DMS 273 treated with DMSO at 0.1 percent for 48 hours (cell line): ENCODE measurements at places on chromosomes 7 and 10.
A peak's percentile ranks its signal among the peaks of the same experiment; 100 is the strongest.

- DNase-seq: peak; percentile 7
Measured at GRCh38 chr7:19051767-19052375, 65.6 kb downstream of the TWIST1 start.

- DNase-seq: no peak
Measured at GRCh38 chr10:56068473-56069263, 292.4 kb downstream of the ZWINT start.

GRCh38 chr7:36607721-36608095 is 116.6 kb downstream of the AOAH start:
- no peak for DNase-seq

GRCh38 chr10:123888751-123889150 is 2.9 kb downstream of the CPXM2 start:
- DNase-seq: no peak

DNA sequence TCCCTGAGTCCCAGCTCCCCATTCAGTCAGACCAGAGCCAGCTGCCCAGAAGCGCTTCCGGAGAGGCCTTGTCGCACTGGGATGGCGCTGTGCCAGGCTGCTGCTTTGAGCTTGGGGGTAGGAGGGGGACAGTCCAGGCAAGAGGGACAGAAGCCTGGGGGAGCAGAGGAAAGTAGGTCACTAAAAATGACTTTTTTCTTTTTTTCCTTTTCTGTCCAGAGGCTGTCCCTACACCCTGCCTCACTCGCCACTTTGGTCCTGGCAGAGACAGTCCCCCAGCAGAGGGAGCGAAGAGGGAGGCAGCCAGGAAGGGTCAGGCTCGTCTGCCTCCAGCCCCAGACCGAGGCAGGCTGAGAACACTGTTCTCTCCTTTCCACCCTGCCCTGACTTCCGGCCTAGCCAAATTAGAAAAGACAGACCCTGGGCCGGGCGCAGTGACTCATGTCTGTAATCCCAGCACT is 15.8 kb upstream of the TRIM8 start:
- no peak for DNase-seq

DNA sequence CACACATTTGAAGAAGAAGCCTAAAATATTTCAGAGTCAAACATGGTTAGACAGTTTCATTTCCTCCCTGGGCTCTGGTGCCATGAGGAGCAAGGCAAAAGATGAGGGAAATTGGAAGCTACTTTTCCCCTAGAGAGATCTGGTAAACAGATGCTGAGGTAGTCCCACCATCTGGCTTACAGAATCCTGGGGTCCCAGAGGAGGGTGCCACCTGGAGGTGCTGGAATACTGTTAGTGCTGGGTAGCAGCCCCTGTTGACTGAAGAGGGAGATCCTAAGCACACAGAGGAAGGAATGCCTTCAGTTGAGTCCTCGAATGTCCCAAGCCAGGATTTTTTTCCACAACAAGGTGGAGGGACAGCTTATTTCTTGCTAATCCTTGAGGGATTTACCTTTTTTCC is 160.1 kb downstream of the FZD1 start:
- DNase-seq: peak; percentile 96

DNA sequence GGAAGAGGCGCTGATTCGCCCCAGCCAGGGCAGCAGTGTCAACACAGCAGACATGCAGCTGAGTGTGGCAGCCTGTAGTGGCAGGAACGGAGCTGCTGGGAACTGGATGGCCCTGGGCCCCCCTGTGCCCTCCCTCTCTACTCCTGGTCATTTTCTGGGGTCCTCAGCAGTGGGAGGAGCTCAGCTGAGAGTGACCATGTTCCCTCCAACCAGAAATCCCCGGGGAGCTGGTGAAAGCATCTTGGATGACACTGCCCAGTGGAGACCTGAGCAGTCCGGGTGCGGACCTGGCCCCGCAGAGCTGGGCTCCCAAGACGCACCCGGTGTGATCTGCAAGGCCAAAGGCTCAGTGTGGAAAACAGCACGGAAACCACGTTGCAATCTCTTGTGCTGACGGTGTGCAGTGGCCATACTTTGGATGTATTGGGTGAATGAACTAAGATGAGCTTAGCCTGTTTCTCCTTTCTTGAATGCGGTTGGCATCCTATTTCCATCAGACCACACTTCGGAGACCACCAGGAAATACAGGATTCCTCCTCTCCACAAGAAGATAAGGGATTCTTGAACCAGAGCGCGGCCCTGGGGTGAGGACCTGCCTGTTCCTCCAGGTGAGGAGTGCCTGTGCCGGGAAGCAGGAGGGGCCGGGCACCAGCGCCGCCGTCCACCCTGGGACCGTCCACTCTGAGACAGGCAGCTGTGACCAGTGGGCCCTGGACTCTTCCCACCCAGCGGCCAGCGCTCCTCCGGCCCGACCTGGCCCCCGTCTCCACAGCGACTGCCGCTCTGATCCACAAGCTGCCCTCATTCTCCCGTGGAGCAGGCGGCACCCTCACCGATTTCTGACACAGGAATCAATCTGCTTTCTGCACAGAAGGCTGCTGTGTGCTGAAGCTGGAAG is 93.5 kb upstream of the DIP2C start:
- DNase-seq: no peak

- no peak for DNase-seq
Measured at GRCh38 chr10:18282094-18282493, 141.9 kb downstream of the CACNB2 start.

- no peak for DNase-seq
Measured at GRCh38 chr7:2063563-2064260, 169.0 kb downstream of the MAD1L1 start.

- no peak for DNase-seq
Measured at GRCh38 chr7:113813471-113813870, 105.3 kb downstream of the PPP1R3A start.

- DNase-seq: no peak
Measured at GRCh38 chr10:126470991-126471390, 82.7 kb upstream of the ADAM12 start.

DNA sequence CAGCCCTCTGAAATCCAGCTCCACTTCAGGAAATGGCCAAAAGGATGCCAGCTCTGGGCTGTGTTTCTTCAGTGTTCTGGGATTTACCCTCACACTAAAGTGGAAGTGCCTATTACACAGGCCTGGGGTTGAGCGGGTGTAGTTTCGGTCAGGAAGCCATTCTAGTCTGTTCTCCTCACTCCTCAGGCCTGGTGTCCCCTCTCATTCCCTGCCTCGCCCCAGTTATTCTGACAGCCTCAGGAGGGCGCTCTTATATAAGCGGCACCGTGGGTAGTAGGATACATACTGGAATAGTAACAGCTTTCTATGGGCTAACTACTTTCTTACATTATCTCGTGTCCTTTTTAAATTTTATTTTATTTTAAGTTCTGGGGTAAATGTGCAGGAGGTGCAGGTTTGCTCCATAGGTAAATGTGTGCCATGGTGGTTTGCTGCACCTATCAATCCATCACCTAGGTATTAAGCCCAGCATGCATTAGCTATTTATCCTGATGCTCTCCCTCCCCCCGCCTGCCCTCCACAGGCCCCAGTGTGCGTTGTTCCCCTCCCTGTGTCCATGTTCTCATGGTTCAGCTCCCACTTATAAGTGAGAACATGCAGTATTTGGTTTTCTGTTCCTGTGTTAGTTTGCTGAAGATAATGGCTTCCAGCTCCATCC is 12.2 kb upstream of the LGI1 start:
- DNase-seq: no peak

- no peak for DNase-seq
Measured at GRCh38 chr10:21969326-21970287, 33.9 kb downstream of the DNAJC1 start.

DNA sequence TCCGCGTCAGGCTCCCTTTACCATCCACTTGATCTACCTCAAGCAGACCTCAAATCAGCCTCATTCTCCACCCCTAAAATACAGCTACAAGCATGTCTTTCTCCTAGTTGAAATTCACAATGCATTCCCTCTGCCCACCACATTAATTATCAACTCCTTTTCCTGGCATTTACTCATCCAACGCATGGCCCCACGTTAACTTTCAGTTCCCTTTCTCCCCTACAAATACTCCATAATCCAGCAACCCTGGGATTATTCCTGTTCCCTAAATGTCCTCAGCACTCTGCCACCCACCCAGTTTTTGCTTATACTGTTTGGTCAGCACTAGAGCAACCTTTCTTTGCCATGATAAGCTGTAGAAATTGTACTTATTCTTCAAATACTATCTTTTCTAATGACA is 5.7 kb upstream of the VIM start:
- DNase-seq: no peak

DNA sequence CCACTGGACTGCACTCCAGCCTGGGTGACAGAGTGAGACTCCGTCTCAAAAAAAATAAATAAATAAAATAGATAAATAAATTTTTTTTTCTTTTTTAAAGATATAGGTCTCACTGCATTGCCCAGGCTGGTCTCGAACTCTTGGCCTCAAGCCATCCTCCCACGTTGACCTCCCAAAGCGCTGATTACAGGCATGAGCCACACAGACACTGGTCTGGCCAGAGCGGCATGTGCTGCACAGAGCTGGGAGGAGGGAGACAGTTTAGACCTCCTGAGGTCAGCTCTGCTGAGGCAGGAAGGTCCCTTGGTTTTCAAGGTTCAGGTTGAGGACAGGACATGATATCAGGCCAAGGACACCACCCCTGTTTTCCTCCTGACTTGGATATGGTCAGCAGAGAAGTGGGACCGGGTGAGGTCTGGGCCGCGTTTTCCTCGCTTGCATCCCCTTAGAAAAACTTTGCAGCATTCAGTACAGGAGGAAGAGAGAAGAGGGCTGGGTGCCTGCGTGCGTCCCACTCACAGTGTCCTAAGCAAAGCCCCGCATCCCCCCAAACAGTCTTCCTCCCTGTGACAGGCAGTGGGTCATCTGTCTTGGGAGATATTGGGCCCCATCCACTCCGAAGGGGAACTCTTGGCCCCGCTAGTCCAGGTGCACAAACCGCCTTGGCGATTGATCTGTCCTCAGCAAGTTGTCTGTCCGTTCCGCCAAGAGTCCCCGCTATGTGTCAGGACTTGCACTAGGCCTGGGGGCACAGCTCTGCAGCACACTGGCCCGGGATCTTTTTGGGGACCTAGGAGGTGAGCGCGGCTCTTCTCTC is 56.1 kb downstream of the ZNF727 start:
- DNase-seq: no peak

DNA sequence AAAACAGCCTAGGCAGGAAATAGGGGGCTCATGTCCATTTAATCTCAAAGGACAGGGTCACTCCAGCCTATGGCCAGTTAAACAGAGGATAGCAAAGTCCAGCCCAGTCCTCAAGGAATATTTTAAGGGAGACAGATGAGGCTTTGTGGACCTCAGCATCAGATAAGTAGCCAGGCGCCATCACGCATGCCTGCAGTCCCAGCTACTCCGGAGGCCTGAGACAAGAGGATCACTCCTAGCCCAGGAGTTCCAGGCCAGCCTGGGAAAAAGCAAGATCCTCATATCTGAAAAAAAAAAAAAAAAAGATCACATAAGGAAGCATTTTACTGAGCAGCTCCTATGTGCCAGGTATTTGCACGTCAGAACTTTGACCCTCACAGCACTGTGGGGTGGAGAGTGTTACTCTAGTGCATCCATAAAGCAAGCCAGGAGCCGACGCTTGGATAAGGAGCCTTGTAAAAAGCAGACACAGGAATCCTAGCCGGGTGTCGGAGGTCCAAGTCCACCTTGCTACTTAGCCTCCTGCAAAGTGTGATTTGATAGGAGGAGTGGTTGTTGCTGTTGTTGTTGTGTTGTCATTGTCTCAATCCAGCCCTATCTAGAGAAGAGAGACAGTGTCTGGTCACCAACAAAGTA is 61.8 kb upstream of the DOCK1 start:
- no peak for DNase-seq
